ENCODE measurements at places on chromosomes 4 and X.

GRCh38 chrX:19280636-19281035, 63.1 kb upstream of the PDHA1 start:
- DNase-seq = no peak

DNA sequence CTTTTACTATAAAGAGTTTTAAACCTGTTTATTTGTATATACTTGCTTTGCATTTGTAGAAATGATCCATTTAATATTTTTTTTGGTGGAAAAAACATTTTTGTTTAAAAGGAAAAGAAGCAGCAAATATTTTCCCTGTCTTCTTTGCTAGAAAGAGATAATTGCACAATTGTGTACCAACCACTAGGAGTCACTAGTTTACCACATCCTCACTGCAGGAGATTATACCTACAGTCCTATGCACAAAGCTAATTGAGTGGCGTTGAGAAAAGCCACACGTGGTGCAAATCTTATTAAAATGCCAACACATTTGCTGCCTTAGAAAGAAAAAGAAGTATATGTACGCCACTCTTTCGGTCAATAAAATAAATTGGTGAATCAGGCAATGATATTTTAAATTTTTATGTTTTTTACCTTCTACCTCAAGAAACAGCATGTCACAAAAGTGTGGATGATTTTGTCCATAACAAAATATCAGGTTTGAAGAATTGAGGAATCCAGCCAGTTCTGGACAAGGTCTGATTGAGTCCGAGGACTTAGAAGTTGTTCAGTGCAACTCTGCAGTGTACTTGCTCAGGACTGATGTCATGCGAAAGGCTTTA, 102.9 kb downstream of the GRXCR1 start:
- peak; percentile 65 for DNase-seq

GRCh38 chr4:177225605-177226004, 84.1 kb upstream of the NEIL3 start:
- DNase-seq = no peak

DNA sequence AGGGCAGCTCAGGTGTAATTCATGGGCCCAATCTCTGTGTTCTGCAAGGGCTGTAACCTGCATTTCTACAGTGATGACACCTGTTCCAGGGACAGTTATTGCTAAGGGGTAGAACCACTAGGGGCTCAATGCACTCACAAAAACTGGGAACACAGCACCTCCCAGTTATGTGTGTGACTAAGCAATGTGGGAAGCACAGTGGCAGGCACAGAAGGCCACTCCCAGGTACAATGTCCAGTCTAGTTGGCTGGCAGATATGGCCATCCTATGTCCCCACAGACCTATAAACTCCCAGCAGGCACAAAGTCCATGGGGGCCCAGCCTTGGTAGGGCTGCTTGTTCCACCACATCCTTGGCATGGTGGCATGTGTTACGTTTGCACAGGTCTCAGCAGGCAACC, 25.7 kb downstream of the CXCL13 start:
- DNase-seq = no peak

DNA sequence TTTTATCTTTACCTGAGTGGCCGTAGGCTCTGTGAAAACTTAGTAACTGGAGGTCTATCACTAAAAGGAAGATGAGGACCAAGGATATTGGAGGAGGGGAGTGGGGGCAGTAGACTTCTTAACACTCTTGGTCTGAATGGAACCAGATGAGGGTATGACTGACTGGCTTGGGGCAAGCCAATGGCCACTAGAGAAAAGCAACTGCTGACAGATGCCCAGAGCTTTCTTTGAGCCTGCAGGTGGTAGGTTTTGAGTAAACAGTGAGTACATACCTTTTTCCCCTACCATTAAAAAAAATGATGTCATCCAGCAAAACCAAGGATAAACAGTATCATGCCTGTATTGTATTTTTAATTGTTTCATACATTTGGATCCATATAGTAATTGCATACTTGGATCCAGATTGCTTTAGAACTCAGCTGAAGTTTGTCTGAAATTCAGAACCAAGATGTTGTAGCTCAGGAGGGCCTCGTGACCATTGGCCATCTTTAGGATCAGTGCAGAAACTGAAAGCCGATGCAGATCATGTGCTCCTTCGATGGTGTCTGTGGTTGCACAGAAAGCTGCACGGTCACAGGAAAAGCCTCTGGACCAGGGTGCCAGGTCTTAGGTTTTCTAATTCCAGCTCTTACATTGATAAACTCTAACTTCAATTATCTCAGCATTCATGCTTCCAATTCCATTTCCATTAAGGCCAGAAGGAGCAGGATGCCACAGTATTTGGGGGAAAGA, 131.0 kb downstream of the PDGFRA start:
- DNase-seq = peak; percentile 19

DNA sequence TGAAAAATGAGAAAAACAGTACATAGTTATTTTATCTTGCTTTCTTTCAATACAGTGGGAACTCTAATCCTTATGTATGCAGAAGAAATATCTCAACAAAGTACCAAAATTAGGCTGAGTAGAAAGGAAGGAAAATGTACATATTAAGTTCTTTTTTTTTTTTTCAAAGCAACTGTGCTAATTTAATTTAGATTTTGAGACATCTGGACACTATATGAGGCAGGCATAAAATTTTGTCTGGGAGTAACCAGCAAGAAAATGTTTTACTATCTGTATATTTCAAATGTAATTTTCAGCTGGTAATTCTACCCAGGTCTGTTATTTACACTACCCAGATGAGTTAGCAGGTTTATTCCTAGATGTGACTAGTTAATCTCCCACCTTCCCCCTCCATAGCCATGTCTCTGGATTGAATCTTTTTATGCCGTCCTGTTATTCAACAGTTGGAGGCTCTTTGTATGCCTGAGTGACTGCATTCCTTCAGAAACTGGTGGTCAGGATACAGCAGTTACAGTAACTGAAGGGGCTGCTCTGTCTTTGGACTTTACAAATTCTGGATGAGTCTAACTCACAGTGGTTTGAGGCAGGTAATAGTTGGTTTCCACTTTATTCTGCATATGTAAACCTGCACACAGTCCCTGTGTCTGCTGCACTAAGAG, 633.6 kb downstream of the PCDH18 start:
- no peak for DNase-seq

- peak; percentile 60 for DNase-seq
Observed at GRCh38 chr4:70651864-70652506, 14.3 kb downstream of the JCHAIN start.

DNA sequence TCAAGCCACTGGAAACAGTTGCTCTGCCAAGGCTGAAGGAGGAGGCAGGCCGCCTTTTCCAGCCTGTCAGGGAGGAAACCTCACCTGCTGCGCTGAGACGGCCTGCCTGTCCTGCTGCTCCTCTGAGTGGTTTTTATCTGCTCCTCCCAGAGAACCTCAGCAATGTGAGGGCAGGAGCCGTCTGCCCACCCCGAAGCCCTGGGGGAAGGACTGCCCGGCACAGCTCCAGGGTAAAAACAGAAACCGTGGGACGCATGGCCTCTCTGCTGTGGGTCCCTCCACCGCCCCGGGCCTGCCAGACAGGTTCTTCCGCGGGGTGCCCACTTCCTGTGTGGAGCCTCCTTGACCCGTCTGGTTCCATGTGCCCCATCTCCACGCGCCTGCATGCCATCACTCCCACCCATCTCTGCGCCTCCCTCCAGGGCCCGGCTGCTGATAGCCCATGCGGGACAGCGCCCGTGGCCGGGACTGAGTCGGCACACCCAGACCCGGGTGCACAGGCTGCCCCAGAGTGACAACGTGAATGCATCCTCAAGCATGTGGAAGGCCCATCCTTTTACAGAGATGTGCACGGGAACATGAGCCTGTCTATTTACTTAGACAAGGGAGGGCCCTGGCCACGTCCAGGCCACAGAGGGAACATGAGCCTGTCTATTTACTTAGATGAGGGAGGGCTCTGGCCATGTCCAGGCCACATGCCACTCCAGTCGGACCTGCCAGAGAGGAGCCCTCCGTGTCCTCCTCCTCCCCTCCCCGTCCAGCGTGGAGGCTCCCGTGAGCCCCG, 4.0 kb upstream of the SLC49A3 start:
- DNase-seq = no peak

- DNase-seq = no peak
Observed at GRCh38 chrX:85897362-85898126, 149.8 kb downstream of the CHM start.

DNA sequence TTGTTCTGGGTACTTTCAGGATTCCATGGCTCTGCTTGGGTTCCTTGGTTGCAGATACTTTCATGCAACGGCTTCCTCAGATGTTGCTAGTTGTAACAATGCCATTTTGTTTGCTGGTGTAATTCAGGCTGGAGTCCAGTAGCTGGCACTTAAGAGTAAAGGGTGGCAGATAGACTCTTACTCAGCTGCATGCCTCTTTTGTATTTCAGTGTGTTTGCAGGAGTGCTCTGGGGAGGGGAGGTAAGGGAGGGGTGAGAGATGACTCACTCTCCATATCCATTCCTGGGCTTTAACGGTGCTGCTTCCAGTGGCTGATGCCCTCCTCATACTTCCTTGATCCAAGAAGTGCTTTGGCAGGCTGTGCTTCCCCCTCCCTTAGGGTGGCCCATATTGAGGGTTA, 155.2 kb downstream of the ZNF330 start:
- DNase-seq = peak; percentile 18

DNA sequence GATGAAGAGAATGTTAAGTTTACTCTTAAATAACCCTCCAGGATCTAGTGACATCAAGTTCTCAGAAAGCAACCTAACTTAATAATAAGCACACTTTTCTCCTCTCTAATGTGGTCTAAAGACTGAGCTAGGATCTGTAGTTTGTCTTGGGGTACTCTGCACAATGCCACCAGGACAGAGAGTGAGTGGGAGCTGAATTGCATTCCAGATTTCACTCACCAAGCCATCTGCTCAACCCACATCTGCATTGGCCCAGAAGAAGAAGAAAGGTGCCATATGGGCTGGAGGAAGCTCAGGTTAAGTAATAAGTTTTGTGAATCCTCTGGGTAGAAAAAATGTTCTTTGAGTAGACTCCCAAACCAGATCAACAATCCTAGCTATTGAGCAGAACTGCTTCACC, 384.6 kb downstream of the PPP3CA start:
- no peak for DNase-seq

GRCh38 chrX:70255452-70255851, 4.6 kb downstream of the P2RY4 start:
- no peak for DNase-seq

DNA sequence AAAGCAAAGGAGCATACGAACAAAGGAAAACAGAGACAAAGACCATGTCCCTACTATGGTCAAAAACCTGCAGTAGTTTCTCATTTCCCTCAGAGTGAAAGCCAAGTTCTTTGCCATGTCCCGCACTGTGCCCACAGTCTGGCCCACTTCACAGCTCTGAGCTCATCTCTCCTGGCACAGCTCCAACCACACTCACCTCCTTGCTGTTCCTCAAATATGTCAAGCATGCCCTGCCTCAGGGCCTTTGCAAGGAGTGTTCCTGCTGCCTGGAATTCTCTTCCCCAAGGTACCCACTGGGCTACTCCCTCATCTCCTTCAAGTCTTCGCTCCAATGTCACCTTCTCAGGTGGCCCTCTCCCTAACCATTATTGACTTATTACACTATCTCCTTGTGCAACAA, 72.1 kb downstream of the COX18 start:
- DNase-seq = no peak

DNA sequence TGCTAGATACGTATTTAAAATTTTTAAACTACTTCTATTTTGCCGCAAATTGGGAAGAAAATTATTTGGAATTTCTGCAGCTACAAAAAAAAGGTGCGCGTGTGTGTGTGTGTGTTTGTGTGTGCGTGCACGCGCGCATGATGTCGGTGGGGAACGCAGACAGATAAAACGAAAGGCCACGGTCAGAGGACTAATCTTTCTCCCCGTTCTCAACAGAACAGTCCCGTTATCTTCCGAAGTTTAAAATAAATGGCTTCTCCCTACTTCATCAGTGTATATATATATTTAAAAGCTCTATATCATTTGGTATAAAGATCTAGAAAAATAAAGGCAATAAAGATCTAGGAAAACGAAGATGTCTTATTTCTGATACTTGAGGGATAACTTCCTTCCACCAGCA, 1.5 kb downstream of the MGARP start:
- no peak for DNase-seq

DNA sequence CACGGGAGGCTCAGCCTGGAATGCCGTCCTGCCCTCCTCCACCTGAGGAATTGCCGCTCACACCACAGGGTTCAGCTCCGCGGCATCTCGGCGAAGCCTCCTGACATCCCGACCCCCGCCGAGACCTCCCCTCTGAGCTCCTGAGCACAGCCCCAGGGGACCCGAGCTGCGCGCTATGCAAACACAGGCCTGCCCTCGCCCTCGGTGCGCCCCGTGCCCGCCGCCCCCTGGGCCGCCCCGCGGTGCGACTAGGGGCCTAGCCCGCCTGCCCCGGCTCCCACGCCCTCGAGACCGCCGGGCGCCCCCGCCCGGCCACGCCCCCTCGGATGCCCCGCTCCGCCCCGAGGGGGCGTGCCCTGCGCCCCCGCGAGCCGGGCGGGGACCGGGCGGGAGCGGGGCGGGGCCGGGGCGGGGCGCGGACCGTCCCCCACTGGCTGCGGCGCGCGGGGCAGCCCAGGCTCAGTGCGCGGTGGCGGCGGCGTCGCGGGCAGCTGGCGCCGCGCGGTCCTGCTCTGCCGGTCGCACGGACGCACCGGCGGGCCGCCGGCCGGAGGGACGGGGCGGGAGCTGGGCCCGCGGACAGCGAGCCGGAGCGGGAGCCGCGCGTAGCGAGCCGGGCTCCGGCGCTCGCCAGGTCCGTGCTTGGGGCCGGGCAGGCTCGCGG, at the start of gene FGFR3:
TSS of gene FGFR3 (plus strand) at position 462 of the 664 bp plus-strand sequence. CDS start 642 bp downstream, outside the sequence.
- DNase-seq = peak; percentile 74

- DNase-seq = no peak
Observed at GRCh38 chr4:53461244-53461643, 83.8 kb downstream of the FIP1L1 start.

Measured in OCI-M1 (cell line).